ENCODE measurements at places on chromosomes 2 and 18.
A peak's percentile ranks its signal among the peaks of the same experiment; 100 is the strongest.

GRCh38 chr2:11419781-11420180 is 46.2 kb downstream of the E2F6 start:
- DNase-seq, result no peak

GRCh38 chr2:29223851-29224692 is 108.9 kb downstream of the CLIP4 start:
- DNase-seq, result no peak

GRCh38 chr2:141589314-141589713 is 541.5 kb downstream of the LRP1B start:
- DNase-seq, result no peak

DNA sequence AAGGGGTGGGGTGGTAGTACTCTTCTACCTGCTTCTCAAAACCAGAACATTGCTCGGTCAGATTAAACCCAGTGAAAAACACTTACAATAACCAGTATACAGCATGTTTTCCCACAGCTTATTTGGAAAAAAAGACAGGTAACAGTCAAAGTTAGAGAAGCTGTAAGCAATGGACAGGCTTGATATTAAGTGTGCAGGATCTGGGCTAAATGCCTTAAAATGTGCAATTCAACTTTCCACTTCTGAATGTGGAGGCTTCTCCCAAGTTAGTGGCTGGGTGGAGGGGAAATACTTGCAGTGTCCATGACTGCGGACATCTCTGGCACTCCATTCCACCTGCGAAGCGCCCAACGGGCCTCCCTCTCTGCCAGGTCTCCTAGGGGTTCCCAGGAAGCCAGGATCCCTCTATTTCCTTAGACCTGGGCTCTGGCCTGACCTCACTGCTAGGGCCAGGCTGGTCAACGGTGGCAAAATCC is 5.3 kb downstream of the ZEB2 start:
- DNase-seq, result no peak

DNA sequence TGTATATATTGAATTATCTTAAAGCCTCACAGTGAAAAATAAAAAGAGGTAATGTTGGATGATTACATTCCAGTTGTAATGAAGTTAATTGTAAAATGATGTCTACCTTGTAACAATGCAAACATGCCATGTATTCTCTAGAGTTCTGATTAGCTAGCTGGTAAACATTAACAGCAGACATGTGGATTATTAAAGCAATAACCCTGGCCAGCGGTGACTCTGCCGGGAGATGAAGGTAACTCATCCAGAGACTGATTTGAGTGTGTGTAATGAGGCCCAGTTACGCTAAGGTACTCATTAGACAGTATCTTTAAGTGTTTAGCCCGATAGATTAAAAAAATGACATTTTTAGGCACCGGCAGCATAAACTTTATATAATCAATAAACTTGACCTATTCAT is 79.6 kb upstream of the REV1 start:
- no peak for DNase-seq

- no peak for DNase-seq
Measured at GRCh38 chr2:171227066-171227782, 66.5 kb upstream of the TLK1 start.

DNA sequence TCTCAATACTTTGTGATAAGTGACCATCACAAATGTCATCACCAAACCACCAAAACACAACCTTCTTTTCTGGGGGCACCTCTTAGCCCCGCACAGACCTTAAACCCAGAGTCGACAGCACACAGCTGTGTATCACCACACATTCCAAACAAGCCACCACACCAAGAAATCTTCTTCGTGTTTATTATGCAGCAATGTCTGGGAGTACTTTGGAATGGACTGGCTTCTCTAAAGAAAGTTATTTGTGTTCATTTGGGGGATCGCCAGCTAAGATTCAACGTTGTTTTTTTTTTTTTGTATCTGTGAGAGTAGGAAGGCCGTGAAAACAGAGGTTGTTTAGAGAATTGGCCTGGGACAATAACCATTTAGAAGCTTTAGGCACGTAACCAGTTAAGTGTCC is 1.1 kb upstream of the MTA3 start:
- no peak for DNase-seq

- peak; percentile 35 for DNase-seq
Measured at GRCh38 chr2:217947383-217948350, 55.1 kb downstream of the TNS1 start.

GRCh38 chr18:4196351-4196750 is 258.8 kb downstream of the DLGAP1 start:
- DNase-seq, result no peak

GRCh38 chr2:144518748-144519596 is 947 bp downstream of the ZEB2 start:
- no peak for DNase-seq

DNA sequence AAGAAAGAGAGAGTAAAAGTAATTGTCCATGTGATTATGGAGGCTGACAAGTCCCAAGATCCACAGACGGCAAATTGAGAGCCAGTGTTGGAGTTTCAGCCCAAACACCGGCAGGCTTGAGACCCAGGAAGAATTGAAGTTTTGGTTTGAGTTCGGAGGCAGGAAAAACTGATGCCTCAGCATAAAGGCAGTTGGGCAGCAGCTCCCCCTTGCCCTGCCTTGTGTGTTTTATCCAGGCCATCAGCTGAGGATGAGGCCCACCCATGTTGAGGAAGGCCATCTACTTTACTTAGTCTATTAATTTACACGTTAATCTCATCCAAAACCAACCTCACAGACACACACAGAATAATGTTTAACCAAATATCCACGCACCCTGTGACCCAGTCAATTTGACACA is 64.6 kb upstream of the SERPINE2 start:
- DNase-seq, result no peak

- DNase-seq, result peak; percentile 91
Measured at GRCh38 chr2:119487434-119488244, 36.6 kb downstream of the SCTR start.

- DNase-seq, result no peak
Measured at GRCh38 chr2:30613001-30613400, 166.0 kb downstream of the LCLAT1 start.

DNA sequence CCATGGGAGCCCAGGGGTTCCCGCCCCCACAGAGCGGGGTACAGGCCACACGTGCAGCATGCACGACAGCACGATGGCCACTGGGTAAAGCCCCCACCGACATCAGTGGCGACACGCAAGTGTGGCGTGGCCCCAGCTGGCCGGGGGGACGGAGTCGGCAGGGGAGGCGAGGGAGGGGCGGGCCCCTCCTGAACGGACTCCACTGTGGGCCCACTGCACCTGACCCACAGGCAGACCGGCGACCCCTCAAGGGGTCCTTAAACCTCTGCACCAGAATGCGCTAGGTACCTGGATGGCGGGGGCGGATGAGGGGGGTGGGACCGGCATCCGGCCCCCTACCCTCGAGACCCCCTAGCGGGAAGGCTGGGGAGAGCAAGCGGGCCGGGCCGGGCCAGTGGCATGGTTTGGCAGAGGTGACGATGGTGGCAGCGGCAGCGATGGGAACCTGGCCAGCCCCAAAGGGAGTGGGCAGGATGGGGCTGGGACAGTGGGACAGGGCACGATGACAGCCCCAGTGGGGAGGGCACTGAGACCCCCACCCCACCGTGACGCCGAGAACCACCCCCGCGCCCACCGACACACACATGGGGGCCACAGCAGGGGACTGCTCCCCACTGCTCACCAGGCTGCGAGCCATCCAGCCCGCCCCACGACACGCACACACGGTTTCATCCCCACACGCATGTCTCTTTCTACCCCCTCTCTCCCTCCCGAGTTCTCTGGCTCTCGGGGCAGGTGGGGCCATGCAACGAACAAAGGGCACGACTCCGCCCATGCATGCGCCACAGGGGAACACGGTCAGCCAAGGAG is 91.9 kb upstream of the ANKRD30BL start:
- DNase-seq, result no peak

- no peak for DNase-seq
Measured at GRCh38 chr2:220785178-220785577, 786.9 kb downstream of the EPHA4 start.

GRCh38 chr2:160064916-160065315 is 2.5 kb upstream of the PLA2R1 start:
- no peak for DNase-seq

- DNase-seq, result no peak
Measured at GRCh38 chr18:2535419-2535910, 35.8 kb downstream of the METTL4 start.

DNA sequence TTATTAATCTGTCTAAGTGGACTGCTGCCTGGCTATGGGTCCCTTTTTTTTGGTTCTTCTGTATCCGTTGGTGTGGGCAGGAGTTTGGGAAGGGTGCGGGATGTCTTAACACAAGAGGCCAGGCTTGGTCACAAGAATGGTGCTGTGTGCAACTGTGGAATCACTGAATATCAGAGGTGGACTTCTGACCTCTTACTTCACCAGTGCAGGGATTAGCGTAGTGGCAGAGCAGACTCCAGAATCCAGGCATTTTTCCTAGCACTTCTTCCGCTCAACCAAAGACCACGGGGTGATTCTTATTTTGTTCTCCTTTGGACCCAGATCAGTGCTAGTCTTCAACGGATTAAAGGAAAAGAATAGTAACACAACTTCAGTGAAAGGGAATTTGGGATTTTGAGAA is 254.3 kb upstream of the TNP1 start:
- DNase-seq, result no peak

DNA sequence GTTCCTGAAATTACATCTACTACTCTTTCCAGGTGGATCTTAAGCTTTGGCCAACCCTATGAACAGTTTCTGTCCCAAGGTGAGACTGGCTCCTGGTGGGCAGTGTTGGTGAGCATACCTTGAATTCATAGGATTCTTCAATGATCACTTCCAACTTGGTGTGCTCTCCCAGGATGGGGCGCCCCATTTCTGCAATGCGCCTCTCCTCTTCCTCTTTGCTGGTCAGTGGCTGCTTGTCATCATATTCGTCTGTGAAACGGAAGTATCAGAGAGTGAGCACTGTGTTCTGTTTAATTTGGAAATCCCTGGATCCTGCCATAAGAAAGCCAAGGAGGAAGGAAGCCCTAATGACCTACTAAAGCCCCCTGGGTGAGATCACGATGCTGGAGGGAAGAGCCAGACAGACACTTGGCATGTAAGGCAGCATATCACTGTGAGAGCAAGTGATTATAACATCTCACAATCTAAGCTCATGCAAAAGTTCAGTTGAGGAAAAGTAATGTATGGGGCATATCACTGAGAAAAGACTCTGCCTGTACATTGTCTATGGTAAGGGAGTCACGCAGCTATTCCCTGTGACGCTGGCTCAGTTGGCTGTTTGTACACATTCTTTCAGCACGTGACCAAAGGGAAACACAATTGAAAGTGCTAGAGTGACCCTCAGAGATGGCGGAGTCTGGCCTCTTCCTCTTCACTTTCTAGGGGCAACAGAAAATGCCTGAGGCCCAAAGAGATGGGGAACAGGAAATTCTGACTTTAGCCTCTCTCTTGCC is 287.0 kb downstream of the SLC8A1 start:
- no peak for DNase-seq
